ENCODE measurements at places on chromosomes 5 and 9.

DNA sequence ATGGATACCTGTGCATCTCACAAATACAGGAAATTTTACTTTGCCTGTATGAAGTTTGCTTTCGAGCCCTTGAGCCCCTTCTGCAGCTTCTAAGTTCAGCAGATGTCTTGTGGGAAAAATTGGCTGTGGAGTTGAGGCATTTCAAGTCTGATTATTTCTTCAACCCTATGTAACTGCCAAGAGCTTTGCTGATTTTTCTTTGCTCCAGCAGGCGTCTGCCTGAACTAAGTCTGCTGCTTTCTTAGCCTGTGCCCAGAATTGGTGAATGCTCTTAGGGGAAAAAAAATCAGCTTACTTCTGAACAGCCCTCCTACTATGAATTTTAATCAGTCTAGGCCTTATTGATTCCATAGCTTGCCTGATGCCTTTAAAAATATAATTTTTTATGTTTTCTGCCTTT, 41.2 kb downstream of the RIC1 start:
- no peak for DNase-seq

GRCh38 chr5:8060953-8061429, 192.0 kb downstream of the MTRR start:
- no peak for DNase-seq

DNA sequence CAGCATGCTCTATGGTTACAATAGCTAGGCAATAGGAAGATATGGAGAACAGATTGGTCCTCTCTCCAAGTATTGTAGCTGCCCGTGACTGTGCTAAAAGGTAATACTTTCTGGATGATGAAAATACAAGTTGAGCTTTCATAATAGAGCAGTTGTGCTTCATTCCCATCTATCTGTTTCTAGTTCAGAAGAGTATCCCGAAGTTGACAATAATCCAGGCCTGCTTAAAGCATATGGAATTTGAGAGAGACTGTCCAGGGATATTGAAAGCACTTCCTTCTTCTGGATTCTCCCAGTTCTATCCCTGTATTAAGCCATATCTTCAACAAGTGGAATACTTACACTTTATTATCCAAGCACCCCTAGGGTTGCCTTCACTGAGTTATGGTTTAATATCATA, 350.4 kb downstream of the EFNA5 start:
- DNase-seq, result no peak

DNA sequence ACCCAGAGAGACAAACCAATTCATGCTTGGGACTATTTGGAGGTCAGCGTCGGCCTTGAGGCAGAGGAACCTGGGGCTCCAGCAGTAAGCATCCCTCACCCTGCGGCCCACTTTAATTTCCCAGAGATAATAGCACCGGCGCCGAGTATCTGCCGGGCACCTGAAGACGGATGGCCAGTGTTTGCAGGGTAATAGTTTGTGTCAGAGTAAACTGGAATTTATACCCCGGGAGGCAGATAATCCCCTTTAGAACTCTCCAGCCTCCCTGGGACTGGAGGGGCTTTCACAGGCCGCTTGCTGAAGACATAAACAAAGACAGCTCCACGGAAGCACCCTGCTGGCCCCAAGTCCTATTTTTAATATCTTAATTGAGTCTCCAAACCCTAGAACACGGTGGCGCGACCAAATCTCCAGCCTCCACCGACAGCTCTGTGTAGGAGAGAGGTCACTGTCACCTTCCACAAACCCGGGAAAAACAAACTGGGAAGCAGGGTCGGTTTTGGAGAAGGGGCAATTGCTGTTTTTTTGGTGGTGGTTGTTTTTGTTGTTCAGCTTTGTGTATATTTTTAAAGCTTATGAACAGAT, 17.4 kb upstream of the FCN1 start:
- no peak for DNase-seq

GRCh38 chr5:127313847-127314473, 23.4 kb downstream of the MEGF10 start:
- peak; percentile 47 for DNase-seq

DNA sequence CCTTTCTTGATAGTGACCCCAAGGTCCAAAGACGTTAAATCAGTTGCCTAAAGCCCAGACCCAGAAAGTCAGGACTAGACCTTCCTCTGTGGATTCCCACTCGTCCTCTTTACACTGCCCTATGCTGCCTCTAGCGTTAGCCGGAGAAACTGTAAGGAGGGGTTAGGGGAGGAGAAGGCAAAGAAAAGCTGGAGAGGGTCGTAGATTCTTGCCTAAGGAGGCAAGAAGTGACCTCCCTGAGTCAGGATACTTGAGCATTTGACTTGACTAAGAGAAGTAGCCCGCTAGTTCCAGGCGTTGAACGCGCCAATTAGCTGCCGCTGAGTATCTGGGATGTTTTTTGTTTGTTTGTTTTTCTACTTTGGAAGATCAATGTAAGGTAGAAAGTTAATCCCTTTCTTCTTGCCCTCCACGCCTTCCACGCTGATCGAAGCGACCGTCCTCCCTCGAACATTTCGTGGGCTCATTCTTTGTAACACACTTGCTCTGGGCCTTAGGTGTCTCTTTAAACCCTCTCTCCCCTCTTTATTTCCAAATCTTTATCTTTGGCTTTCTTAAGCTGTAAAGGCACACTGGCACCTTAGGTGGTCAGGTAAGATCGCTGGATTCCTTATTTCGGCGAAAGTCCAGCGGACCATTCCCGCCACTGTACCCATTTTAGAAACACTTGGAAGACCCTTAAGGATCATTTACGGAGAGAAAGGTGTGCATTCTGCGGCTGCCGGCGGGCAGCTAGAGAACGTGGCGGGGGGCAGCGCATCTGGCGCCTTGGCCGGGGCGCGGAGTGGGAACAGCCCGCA, 5.1 kb upstream of the RGMB start:
- DNase-seq, result no peak

- no peak for DNase-seq
These were observed 40.1 kb upstream of the PPP3R2 start for GRCh38 chr9:101634741-101635409.

- no peak for DNase-seq
These were observed 131.8 kb downstream of the ROR2 start for GRCh38 chr9:91818225-91818585.

- DNase-seq, result no peak
These were observed 273.7 kb downstream of the SYK start for GRCh38 chr9:91075279-91075678.

DNA sequence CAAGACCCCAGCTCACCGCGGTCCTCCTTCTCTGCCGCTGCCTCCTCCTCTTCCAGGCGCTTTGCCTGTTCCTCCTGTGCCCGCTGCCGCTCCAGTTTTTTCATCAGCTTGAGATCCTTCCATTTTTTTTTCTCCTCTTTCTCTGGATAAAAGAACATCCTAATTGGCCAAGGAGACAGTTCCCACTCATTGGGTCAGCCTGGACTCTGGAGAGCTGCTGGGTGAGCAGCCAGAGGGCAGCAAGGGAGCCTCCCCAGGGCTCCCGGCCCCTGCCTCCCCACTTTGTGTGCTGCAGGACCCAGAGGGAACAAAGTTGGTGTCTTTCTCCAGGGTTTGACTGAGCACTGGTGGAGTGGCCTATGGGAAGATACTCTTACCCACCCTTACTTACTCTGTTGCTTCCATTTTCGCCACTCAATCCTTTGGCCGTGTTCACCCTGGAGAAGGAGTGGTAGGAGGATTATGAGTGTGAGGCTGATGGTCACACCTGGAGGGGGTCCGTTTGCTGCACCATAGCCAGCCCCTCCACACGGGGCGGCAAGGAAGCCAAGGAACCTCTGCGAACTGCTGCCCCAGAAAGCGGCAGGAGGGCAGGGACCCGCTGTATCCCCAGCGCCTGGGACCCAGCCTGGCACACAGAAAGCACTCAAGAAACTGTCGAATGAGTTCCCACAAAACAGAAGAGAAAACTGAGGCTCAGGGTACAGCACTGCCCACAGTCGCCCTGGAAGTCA, 708 bp downstream of the SPOUT1 start:
- DNase-seq, result no peak

GRCh38 chr5:175687231-175687701, 29.4 kb downstream of the HRH2 start:
- no peak for DNase-seq

- DNase-seq, result no peak
These were observed 278.3 kb downstream of the NR2F1-AS1 start for GRCh38 chr5:93302711-93303110.

- DNase-seq, result no peak
These were observed 112.7 kb upstream of the SPRY4 start for GRCh38 chr5:142437563-142437962.

- no peak for DNase-seq
These were observed 33.9 kb downstream of the OLFML2A start for GRCh38 chr9:124810663-124811355.

GRCh38 chr5:98217138-98217537, 556.3 kb upstream of the RGMB start:
- DNase-seq, result no peak

GRCh38 chr5:113166852-113167366, 190.3 kb downstream of the DCP2 start:
- no peak for DNase-seq

DNA sequence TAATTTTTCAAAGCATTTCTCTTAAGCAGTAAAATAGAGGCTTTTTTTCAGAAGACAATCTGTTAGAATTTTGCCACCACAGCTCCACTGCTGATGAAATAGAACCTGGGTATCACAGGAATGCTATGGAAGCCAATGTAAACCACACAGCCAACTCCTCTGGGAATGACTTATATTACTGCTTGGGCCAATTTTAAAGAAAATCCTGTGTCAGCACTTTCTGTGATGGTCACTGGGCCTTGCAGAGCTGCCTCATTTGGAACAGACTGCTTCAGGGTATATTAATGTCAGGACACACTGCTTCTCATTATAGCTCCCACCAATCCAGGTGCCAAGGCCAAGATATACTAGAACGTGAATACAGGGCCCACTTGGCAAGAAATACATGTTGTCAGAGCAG, 144.1 kb upstream of the ACTBL2 start:
- DNase-seq, result no peak

DNA sequence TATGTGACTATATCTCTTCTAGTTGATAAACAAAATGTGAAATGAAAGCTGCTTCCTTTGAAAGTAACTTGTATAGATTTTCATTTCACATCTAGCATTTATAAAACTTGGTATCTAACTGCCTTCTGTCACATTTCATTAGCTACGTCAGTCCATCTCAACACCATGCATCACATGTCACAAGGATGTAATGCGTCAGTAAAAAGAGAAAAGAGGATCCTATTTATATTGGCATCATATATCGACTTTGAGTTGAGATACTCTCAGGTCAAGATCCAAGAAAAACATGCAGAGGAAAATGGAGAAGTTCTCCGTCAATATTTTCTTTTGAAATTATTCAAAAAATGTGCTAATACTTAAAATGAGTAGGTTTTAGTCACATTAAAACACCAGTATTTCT, 1211.2 kb downstream of the EFNA5 start:
- DNase-seq, result no peak

DNA sequence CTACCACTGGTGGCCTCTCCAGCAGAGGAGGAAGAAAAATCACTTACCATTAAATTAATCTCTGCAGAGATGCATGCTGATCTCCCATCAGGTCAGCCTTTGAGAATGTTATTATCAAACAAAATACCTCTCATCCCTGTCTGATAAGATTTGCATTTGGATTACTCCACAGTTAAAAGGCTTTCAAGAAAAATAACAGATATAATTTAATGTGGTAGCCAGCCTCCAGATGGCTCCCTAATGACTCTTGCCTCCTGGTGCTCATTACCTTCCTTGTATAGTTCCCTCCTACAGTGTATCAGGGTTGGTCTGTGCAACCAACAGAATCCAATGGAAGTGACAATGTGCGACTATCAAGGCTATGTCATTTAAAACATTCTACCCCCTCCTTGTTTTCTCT, 63.6 kb upstream of the TNPO1 start:
- no peak for DNase-seq

DNA sequence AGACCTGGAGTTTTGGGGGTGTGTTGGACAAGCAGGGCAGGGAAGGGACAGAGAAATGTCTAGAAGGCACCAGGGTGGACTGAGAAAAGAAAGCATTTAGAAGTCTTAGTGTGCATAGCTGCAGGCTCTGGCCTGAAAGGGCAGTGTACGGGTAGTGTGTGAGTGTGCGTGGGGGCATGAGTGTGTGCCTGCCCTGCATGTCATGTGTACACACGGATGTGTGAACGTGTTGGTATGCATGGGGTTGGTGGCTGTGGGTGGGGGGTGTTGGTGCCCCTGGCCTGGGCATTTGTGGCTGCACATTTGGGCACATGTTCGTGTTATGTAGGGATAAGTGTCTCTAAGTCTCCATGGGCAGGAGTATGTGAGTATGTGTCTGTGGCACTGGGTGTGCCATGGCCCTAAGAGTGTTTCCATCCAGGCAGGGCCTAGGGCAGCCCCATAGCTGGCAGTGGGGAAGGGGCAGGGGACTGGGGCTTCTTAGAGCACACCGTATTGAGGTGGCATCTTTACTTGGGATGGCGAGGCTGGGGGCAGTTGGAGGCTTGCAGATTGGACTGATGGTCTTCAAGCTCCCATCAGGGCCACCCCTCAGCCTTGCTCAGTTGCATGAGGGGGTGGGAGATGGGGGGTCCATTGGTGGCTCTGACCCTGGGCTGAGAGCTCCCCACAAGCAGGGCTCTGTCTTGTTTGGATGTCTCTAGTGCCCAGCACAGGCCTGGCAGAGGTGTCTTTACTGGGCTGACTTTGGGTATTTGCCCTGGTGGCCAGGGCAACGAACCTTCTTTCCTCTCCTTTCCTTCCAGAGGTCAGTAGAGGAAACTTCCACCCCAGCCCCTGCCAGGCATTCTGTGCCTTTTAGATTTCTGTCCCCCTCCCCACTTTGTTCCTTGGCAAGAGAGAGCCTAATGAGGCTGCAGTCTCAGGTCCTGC, 15.0 kb downstream of the PSD2 start:
- DNase-seq, result no peak

DNA sequence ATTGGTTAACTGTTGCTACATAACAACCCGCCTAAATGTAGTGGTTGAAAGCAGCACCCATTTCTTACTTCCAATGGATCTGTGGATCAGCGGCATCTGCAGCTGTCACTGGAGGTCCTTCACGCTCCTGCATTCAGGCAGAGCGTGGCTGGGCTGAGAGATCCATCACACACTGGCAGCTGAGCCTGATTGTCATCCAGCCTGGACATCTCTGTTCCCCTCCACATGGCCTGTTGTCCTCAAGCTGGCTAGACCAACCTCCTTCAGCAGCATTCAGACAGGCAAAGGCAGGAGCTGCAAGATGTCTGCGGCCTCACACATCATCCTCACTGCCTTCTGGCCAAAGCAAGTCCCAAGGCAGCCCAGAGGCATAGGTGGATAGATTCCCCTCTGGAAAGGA, 36.9 kb downstream of the DYNC2I2 start:
- no peak for DNase-seq

- DNase-seq, result no peak
These were observed 69.8 kb downstream of the EQTN start for GRCh38 chr9:27227192-27227591.

- no peak for DNase-seq
These were observed 60.4 kb upstream of the TMED7 start for GRCh38 chr5:115686051-115686737.

Measured in activated CD4-positive, alpha-beta T cell treated with anti-CD3 and anti-CD28 coated beads for 1 hour (primary cell).